ENCODE measurements at places on chromosomes 7 and 10. TPM values are rescaled to one million over a fixed set of nuclear protein-coding genes. Genes with fewer than 3 reads are reported as not detected.

Gene GCK
- total RNA-seq, result 0.50 TPM

Gene GIMAP8
- total RNA-seq, result 15.8 TPM

Gene RELN
- 0.53 TPM for total RNA-seq

Gene TCTN3
- total RNA-seq, result 11.7 TPM

Gene CALY
- total RNA-seq, result not detected

Gene DPYSL4
- 67.3 TPM for total RNA-seq

Gene GALNT17
- 60.6 TPM for total RNA-seq

Gene PWWP2B
- 21.3 TPM for total RNA-seq

Measured in heart right ventricle (tissue), 16 donors.